ENCODE measurements at places on chromosomes 6 and 20.

GRCh38 chr6:142952614-142953013 lies 7.6 kb upstream of the HIVEP2 start:
- no peak for DNase-seq

DNA sequence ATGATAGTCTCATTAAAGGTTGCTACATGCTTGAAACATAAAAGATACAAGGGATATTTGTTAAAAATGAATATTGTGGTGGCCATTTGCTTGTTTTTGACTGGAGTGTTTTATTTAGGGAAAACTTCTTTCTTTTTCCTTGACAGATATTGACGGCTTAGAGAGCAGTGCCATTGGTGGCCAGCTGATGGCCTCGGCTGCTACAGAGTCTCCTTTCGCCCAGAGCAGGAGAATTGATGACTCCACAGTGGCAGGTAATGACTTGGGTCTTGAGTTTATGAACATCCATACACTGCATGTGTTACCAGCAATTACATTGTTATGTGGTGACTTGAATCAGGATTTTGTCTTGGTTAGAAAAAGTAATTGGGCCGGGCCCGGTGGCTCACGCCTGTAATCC lies 67.5 kb upstream of the PBOV1 start:
- no peak for DNase-seq

DNA sequence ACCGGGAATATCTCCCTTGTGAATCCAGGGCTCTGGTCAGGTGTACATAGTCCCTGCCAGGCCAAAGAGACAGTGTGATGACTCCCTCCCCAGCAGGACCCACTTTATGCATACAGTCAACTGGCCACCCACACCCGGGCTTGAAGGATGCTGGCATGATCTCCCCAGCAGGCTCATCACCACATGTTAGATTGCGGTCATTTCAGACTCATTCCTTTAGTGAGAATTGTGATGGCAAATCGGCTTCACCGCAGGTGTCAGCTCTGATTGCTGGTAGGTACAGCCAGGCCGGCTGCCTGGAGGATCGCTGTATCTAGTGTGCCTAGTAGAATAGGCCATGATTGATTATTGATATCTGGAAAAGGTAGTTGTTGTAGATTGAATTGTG lies 24.5 kb downstream of the CD83 start:
- no peak for DNase-seq

- DNase-seq: no peak
These were observed 580.7 kb downstream of the RFPL4B start for GRCh38 chr6:112927641-112928320.

DNA sequence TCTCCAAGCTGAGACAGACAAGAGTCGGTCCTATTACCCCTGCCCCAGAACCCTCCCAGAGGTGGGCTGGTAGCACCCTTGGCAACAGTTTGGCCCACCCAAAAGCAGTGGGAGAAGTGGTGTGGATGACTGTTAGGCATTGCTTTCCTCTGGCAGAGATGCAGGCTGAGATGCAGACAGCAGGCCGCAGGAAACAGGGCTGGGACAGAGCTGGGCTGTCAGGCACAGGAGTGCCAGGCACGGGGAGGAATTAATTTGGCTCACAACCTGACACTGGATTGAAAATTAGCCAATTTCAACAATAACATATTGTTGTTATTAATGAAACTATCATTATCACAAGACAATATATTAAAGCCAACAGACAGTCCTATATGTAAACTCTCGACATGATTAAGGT lies 15.7 kb upstream of the SIRT5 start:
- no peak for DNase-seq

DNA sequence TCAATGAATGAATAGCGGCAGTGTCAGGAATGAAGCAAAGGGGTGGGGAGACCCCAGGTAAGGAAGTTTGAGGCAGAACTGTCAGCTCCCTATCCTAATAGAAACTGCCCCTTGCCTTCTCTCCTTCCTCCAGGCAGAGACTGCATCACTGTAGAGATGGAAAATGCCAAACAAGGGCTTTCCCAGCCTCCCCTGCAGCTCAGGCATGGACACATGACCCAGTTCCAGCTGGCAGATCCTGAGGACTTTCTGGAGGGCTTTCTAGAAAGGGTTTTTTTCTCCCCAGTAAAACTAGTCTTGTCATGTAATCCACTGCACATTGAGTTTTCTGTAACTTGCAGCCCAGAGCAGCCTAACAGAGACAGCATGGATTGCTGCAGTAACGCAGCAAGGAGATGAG lies 17.9 kb upstream of the PNPLA1 start:
- DNase-seq: no peak

DNA sequence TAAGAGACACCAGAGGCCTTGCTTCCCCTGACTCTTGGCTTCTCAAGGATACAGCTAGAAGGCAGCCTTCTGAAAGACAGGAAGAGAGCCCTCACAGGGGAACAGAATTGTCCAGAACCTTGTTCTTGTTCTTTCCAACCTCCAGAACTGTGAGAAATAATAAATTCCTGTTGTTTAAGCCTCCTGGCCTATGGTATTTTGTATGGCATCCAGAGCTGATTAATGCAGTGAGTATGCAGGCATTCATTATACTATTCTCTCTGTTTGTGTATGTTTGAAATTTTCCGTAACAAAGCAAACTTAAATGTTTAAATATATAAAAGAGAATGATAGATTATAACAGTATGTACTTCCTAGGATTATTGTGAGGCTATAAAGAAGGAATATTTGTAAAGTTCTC lies 903.4 kb upstream of the FLRT3 start:
- DNase-seq: no peak

DNA sequence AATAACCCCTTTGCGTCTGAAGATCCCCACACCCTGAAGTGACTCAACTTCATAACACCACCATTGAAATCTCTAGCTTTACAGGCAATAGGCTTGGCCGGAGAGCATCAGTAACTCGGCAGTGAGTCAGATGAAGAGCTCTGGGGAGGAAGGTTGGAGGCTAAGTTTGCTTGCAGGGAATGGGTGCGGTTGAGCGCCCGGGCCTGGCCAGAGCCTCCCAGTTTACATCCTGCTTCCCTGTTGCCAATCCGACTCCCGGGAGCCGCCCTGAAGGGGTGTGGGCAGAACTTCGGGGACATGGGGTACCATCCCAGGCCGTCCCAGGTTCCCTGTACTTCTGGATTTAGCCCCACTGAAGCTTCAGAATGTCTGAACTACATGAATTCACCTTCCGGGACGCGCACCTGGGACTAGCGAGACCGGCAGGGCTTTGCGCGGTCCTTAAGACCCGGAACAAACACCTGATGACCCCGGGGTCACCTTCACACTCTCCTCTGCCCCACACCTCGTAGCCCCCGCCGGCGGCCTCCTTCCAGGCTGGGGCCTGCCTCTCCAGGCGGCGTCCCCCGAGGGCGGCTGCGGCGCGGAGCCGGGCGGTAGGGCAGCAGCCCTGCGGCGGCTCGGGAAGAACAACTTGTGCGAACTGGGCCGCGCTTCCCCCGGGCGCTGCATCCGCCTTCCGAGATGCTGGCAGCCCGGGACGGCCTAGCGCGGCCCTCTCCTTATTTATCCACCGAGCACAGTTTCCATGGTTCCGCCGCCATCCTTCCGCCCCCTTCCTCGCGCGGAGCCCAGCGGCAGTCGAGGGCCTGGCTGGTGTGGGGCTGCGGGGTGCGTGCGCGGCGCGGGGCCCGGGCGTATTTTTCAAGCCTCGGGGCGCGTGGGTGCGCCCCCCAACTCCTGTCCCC lies 56.6 kb upstream of the RREB1 start:
- DNase-seq: peak; percentile 2

DNA sequence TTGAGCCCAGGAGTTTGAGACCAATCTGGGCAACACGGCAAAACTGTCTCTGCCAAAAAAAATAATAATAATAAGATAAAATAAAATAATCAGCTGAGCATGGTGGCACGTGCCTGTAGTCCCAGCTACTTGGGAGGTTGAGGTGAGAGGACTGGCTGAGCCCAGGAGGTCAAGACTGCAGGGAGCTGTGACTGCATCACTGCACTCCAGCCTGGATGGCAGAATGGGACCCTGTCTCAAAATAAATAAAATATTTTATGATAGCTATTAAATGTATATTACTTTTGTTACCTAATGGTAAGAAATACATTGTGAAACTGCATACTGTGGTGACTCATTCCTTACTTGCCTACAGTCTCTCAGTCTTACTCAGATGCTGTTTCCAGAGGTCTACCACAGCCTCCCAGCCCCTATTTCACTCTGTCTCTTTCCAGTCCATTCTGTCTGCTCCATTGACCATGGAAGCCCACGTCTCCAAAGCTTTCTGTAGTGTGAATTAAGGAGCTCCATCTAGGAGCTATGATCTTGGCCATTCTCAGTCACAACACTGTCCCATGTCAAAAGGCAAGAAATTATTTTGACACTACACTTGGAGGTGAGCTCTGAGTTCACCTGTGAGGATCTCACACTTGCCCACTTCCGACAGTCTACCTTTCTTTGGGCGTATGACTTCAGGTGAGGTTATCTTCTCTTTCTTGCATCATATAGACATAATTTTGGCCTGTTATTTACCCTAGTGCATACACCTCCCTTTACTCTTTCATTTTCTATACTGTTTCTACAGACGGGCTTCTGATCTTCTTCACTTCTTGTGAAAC lies 22.4 kb upstream of the SNX9 start:
- no peak for DNase-seq
